Right lobe of liver (tissue), 6 donors: ENCODE measurements at places on chromosomes 6 and 20. TPM values are rescaled to one million over a fixed set of nuclear protein-coding genes. Genes with fewer than 3 reads are reported as not detected.
A peak's percentile ranks its signal among the peaks of the same experiment; 100 is the strongest.

Gene SLC12A5
- total RNA-seq = 0.91 TPM

Gene SALL4
- total RNA-seq = 0.43 TPM

- no peak for DNase-seq
Measured at GRCh38 chr20:52945268-52945667, 26.9 kb upstream of the TSHZ2 start.

DNA sequence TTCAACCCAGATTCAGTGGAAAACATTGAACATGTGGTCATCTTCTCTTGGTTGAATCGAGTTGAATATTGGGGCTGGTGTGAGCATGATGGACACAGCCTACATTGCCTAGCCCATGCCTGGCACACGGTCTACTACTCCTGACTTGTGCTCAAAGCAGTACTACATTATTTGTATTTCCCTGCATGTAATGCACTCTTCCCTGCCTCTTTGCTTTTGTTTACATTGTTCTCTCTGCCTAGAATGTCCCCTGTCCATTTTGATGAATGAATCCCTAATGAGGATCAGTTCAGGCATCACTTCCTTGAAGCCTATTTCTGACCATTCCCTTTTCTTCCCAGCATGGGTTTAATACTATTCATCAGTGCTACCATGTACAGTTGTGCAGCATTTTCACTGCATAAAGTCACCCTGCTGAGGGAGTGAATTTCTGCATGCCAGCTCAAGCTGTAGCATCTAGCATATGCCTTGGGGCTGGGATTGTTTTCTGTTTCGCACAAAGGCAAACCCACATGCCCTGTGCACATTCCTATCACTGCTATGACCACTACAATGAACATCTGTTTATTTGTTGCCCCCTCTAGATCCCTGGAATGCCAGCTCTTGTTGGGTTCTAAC, 75.3 kb upstream of the CCN6 start:
- DNase-seq = no peak

GRCh38 chr6:136793363-136793762, 1.1 kb upstream of the MAP3K5 start:
- no peak for DNase-seq

DNA sequence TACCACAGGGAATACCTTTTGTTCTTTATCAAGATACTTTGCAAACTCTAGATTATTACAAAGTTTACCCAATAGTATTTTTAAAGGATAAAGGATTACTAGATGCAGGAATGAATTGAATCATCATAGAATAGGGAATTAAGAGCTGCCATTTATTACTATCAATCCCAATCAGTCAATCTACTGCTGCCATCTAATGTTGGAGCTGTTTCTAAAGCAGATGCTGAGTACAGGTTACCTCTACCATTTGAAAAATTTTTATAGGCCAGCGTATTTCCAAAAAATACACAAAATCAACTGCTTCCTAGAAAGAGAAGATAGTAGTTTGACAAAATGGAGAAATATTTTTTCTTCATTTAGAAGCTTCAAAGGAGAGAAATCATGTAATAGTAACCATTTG, 520.4 kb downstream of the ADGRB3 start:
- DNase-seq = no peak

- DNase-seq = no peak
Measured at GRCh38 chr20:38034108-38034649, 633 bp downstream of the RPRD1B start.

GRCh38 chr6:157184202-157185015, 138.9 kb downstream of the TMEM242 start:
- DNase-seq = peak; percentile 85

GRCh38 chr20:18414140-18414539, 52.7 kb downstream of the DZANK1 start:
- no peak for DNase-seq

GRCh38 chr20:37253087-37253486, 8.5 kb downstream of the GHRH start:
- no peak for DNase-seq

GRCh38 chr20:49698477-49698876, 15.2 kb downstream of the B4GALT5 start:
- DNase-seq = no peak

GRCh38 chr20:10673176-10673841, 490 bp downstream of the JAG1 start:
- DNase-seq = peak; percentile 55

GRCh38 chr6:134948691-134949090, 1.2 kb downstream of the ALDH8A1 start:
- no peak for DNase-seq
